ENCODE measurements at places on chromosomes 5 and 9.

- no peak for DNase-seq
These were observed 53.2 kb upstream of the UBTD2 start for GRCh38 chr5:172336676-172337285.

GRCh38 chr9:35954942-35955546 is 2.9 kb downstream of the OR2S2 start:
- peak; percentile 22 for DNase-seq

GRCh38 chr9:98132158-98132557 is 13.1 kb upstream of the TRIM14 start:
- DNase-seq, result no peak

- no peak for DNase-seq
These were observed 14.3 kb downstream of the TRIO start for GRCh38 chr5:14157493-14157782.

- no peak for DNase-seq
These were observed 205.6 kb downstream of the TUSC1 start for GRCh38 chr9:25472681-25473080.

GRCh38 chr5:173496883-173497255 is 119.6 kb downstream of the BOD1 start:
- no peak for DNase-seq

DNA sequence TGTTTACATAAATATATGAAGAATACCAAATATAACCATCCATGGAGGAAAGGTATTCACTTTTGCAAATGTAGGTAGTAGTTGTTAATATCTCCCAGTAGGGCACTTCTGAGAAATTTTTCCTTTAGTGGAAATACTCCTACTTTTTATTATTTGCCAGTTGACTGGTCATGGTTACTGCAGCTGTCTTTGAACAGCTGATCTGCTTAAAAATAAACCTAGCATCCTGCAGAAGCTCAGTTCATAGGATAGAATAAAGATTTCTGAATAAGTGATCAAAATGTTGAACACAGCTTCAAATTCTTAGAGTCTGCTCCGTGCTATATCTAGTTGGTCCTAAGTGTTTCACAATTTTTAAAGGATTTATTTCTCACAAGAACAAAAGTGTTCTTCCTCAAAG is 270.7 kb upstream of the TRPC7 start:
- DNase-seq, result no peak

GRCh38 chr9:96719521-96719920 is 58.4 kb downstream of the ZNF510 start:
- no peak for DNase-seq

DNA sequence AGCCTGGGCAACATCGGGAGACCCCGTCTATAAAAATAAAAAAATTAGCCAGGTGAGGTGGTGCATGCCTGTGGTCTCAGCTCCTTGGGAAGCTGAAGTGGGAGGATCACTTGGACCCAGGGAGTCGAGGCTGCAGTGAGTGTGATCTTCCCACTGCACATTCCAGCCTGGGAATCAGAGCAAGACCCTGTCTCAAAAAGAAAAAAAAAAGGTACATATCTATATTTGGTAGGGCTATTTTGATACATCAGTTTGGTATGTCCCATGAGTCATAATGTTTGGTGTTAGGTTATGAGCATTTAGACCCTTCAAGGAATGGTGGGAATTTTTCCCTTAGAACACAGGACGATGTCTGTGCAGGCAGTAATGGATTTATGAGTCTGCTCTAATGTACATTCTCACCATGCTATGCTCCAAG is 55.3 kb upstream of the POU4F3 start:
- no peak for DNase-seq

- DNase-seq, result no peak
These were observed 1.3 kb downstream of the CDO1 start for GRCh38 chr5:115815006-115815692.
